ENCODE measurements at places on chromosomes 3 and 15.

DNA sequence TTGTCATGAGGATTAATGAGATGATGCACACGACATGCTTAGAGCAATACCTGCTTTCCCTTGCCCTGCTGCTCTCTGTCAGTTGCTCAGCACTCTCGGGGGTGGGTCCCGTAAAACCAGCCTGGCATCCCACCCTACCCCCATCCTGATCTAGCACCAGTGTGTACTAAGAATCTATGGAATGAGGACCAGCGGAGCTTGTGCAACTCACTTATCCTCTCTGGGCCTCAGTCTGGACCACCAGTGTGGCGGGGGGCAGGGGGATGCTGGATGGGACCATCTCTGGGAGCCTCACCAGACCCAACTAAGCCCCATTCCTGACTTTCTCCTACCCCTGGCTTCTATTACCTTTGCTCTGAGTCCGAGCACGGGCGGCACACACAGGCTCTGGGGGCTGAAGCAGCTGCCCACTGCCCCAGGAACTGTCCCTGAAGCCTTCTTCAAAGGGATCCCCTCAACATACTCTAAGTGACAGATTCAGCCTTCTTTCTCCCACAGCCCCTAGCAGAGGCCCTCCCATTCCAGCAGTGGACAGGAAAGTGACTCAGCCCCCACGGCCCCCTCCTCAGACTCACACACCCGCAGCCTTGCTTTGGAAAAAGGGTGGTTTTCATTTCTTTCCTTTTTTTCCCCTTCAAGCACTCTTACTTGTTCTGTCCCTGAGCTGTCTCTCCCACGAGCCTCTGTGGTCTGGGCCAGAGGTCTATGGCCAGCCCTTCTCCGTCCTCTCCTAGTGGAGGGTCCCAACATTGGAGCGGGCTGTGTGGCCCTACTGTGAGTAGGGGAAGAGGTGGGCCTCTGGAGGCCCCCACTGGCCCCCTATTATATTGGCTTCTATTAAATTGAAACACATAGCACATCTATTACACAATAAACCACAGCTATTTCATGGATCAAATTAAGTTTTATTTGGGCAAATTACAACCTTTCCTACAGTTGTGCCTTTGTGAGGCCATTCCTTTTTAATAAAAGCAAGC lies 100.3 kb downstream of the SMAD6 start:
- no peak for DNase-seq

GRCh38 chr3:193621127-193621526 lies 28.1 kb downstream of the OPA1 start:
- DNase-seq = no peak

GRCh38 chr3:144112036-144112435 lies 140.4 kb downstream of the DIPK2A start:
- DNase-seq = no peak

GRCh38 chr3:57133157-57133556 lies 32.0 kb downstream of the IL17RD start:
- DNase-seq = no peak

DNA sequence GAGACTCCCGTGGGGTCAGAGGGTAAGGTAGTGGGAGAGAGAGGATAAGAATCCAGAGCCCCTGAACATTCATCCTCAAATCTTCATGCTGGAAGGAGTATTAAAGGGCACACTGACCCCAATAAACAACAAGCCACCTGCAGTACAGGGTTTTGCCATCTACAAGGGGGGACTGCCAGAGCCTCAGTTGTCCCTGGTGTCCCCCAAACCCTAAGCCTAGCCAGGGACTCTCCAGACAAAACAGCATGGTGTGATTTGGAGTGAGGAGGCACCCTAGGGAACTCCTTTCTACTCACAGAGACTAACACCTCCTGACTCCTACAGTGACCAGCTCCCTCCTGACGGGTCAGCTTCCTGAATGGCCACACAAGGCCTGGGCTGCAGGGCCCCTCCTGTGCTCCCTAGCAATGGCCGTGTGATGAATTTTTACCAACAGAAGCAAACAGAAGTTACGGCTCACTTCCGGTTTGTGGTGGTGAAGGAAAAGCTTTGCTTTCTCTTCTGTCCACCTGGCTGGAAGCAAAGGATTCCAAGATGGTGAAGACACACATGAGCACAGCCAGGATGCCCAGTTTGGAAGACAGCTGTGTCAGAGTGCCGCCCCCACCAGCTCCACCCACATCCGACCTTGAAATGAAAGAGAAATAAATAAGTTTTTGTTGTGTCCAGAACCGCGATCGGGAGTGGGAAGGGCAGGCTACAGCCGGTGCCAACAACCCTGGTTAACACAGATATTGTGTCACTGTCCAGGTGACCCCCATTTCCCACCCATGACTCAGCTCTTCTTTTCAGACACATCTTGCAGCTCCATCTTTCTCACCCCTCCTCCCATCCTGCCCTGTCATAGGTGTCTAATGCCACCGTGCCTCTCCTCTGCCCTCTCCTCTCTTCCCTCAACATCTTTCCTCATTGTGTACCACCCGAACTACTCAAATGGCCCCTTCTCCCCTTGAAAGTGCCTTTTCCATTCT lies 69.6 kb upstream of the ATP13A3 start:
- DNase-seq = no peak

- no peak for DNase-seq
These were observed 183.6 kb upstream of the PROK2 start for GRCh38 chr3:71968544-71968943.

GRCh38 chr3:27796365-27796875 lies 74.3 kb upstream of the EOMES start:
- no peak for DNase-seq

GRCh38 chr3:1138036-1138435 lies 45.2 kb downstream of the CNTN6 start:
- DNase-seq = no peak

DNA sequence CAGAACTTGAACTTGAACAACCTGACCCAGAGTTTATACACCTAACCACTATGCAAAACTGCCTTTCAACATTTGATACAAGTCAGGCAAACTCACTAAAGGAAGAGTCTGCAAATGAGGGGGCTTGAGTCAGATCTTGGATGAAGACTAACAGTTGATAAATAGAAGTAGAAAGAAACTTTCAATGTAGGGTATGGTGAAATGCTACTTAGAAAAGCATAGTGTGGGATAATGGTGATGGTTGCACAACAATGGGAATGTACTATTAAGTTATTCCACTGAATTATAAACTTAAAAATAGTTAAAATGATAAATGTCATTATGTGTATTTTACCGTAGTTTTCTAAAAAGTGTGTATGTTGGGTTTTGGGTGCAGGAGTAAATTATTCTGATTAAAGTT lies 19.7 kb upstream of the ZNF280D start:
- no peak for DNase-seq

GRCh38 chr3:147371140-147371539 lies 35.2 kb downstream of the ZIC4 start:
- DNase-seq = no peak

GRCh38 chr3:59313365-59313764 lies 263.5 kb upstream of the CFAP20DC start:
- no peak for DNase-seq

GRCh38 chr3:138781012-138781470 lies 53.7 kb downstream of the PIK3CB start:
- no peak for DNase-seq

GRCh38 chr3:35946854-35947515 lies 307.7 kb downstream of the ARPP21 start:
- DNase-seq = no peak

GRCh38 chr15:37106490-37107001 lies 6.2 kb upstream of the MEIS2 start:
- DNase-seq = no peak

GRCh38 chr3:53078656-53079055 lies 32.8 kb upstream of the SFMBT1 start:
- no peak for DNase-seq

DNA sequence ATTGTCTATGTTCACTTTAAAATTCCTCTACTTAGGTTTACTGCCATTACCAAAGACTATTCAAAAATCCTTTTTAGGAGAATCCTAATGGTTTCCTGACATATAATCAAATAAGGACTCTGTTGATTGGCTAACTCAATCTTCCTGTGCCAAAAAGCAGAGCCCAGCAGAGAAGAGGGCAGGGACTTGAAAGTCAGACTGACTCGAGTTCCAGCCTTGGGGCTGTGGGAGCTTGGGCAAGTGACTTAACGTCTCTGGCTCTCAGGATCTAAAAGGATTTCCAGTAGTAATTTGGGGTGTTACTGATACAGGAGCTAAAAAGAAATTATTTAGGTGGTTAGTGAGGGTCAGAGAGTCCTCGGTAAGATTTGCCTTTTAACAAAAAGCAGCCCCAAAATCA lies 10.9 kb downstream of the CCR5 start:
- no peak for DNase-seq

DNA sequence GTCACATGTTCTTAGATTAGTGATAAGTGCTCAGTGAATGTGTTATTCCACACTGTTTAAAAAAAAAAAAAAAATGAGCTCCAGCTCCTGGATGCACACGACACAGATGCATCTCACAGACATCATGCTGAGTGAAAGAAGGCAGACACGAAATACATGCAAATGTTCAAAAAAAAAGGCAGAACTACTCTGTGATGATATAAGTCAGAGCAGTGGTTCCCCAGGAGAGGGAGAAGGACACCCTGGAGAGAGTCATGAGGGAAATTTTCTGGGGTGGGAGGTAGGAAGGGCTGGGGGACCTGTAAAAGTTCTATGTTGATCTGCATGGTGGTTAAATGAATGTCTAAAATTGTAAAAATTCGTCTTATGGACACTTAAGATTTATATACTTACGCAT lies 4.3 kb downstream of the CSRNP1 start:
- no peak for DNase-seq

Measured in GF-D8 (cell line).